Stimulated activated CD4-positive, alpha-beta T cell treated with anti-CD3 and anti-CD28 coated beads, Interleukin-12 subunit alpha, Interleukin-12 subunit beta, amount 100 ng/mL, for 24 hours (primary cell): ENCODE measurements at places on chromosomes 2 and 18.

GRCh38 chr2:177326005-177326404, 61.5 kb upstream of the NFE2L2 start:
- no peak for DNase-seq

DNA sequence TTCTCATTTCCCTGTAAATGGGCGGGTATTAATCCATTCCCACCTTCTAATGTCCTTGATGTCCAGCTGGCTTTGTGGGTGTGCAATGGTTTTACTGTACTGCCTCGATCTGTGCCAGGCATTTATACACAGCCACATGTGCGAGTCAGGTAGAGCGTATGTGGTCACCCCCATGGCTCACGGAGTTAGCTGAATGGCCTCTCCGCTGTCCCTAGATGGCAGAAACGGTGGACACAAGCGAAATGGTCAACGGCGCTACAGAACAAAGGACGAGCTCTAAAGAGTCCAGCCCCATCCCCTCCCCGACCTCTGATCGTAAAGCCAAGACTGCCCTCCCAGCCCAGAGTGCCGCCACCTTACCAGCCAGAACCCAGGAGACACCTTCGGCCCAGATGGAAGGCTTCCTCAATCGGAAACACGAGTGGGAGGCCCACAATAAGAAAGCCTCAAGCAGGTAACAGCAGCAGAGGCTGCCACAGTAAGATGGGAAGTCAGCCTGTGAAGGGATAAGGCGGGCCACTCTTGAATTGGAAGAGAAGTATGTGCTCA, 59.1 kb upstream of the EML6 start:
- DNase-seq = no peak

GRCh38 chr18:77058290-77058835, 74.2 kb downstream of the MBP start:
- DNase-seq = no peak

GRCh38 chr18:54873884-54874255, 45.6 kb downstream of the RAB27B start:
- no peak for DNase-seq

DNA sequence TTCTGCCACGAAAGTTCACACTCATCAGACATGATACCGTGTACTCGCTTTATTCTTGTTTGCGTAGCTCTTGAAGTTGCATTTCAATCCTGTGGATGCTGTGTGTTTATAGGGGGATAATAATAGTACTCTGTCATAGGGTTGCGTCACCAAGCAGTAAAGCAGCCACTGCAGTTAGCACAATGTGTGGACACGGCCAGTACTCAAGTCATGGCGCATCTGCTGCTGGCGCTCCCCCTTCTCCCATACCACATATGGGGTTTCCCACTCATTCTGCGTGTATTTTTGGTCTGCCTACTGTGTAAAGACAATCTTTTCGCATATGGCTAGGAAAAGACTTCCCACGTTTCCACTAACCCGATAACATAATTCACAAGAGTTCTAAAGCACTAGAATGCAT, 2.1 kb upstream of the ZBTB14 start:
- no peak for DNase-seq

- DNase-seq = no peak
These were observed 19.2 kb downstream of the LCLAT1 start for GRCh38 chr2:30466216-30466615.
